IPS DF 6.9 (cell line): ENCODE measurements at places on chromosomes 16 and 17.

- DNase-seq, result no peak
Observed at GRCh38 chr16:59864981-59865666, 1131.0 kb upstream of the GOT2 start.

DNA sequence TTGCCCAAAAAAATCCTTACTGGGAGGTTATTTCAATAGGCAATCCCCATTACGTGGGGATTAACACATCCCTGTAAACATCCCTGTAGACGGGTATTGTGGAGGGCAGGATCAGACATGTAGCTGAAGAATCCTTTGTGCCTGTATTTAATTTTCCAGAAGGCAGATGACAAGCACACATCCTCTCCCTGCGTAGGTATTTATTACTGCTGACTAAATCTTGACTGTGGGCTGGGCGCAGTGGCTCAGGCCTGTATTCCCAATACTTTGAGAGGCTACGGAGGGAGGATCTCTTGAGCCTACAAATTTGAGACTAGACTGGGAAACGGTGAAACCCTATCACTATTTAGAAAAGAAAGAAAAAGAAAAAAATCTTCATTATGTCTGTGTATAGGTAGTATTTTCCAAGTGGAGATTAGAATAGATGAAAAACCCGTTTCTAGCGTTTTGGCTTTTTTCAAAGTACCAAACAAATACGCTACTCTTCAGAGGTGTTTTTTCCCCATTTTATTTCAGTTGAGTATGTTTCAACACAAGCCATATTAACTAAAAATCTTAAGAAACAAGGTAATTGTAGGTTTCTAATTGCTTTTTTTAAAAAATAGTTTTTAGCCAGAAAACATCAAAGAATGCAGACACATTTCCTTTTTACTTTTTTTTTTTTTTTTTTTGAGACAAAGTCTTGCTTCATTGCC, 1.5 kb upstream of the MARF1 start:
- no peak for DNase-seq

- no peak for DNase-seq
Observed at GRCh38 chr16:26598998-26599784, 467.5 kb upstream of the C16orf82 start.

- no peak for DNase-seq
Observed at GRCh38 chr17:62611728-62612127, 15.7 kb upstream of the MRC2 start.

GRCh38 chr17:78476973-78477372, 98.5 kb downstream of the PGS1 start:
- no peak for DNase-seq
